ENCODE measurements at places on chromosomes 16 and 17.

DNA sequence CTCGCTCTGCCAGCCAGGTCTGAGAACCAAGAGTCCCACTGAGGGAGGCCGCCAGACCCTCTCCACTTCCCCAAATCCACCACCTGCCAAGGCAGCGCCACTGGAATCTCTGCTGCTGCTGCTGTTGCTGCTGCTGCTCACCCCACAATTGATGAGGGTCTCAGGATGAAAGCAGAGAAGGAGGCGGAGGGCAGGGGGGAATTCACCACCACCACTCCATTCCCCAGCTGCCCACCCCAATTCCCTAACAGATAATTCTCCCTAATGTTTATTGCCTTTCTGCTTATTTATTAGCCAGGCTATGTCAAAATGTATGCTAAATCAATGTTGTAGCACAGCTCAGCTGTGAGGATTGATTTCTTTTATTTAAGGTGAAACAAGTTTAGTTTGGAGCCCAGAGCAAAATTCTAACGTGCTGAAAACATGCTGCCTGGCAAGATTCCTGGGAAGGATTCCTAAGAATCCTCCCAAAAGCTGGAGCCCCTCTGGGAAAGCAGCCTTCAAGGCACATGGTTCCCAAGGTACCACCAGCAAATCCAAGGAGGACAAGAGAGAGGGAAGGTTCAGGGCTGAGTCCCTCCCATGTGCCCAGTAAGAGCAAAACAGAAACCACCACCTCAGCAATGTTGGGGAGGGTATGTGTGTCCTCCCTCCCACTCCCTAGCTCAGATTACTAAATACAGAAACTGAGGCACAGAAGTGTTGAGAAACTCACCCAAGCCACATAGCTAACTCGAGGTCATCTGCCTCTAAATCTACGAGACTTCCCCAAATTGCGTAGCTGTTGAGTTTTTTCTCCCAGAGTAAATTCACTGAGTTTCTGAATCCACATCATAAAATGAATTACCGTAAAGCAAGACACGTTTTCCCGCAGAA is 12.2 kb upstream of the CDH5 start:
- DNase-seq = no peak
- H3K36me3 ChIP-seq = no peaks in the 10 kb centered on the region
- H3K4me1 ChIP-seq = peaks cover 3% of the 10 kb centered on the region
- H3K27me3 ChIP-seq = peaks cover 74% of the 10 kb centered on the region
- no peak overlapping the region for H3K4me3 ChIP-seq
- H3K27ac ChIP-seq = no peak overlapping the region

- DNase-seq = no peak
- peaks cover 63% of the 10 kb centered on the region for H3K4me1 ChIP-seq
- H3K27me3 ChIP-seq = no peaks in the 10 kb centered on the region
- no peak overlapping the region for H3K27ac ChIP-seq
- H3K36me3 ChIP-seq = peaks cover 62% of the 10 kb centered on the region
Observed at GRCh38 chr17:66552371-66552770, 250.0 kb downstream of the PRKCA start.

DNA sequence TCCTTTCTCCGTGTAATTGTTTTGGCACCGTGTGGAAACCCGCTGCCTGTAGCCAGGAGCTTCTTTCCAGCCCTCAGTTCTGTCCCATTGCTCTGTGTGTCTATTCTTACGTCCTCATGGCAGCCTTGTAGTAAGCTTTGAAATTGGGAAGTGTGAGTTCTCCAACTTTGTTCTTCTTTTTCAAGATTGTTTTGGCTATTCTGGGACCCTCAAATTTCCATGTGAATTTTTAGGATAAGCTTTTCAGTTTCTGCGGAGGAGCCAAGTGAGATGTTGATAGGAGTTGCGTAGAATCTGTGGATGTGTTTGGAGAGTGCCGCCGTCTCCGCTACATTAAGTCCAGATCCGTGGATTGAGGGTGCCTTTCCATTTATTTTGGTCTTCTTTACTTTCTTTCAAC is 15.2 kb downstream of the CHMP6 start:
- no peaks in the 10 kb centered on the region for H3K36me3 ChIP-seq
- H3K4me1 ChIP-seq = peaks cover 18% of the 10 kb centered on the region
- no peak for DNase-seq
- H3K4me3 ChIP-seq = no peak overlapping the region
- peaks cover 35% of the 10 kb centered on the region for H3K27me3 ChIP-seq
- H3K27ac ChIP-seq = no peak overlapping the region

DNA sequence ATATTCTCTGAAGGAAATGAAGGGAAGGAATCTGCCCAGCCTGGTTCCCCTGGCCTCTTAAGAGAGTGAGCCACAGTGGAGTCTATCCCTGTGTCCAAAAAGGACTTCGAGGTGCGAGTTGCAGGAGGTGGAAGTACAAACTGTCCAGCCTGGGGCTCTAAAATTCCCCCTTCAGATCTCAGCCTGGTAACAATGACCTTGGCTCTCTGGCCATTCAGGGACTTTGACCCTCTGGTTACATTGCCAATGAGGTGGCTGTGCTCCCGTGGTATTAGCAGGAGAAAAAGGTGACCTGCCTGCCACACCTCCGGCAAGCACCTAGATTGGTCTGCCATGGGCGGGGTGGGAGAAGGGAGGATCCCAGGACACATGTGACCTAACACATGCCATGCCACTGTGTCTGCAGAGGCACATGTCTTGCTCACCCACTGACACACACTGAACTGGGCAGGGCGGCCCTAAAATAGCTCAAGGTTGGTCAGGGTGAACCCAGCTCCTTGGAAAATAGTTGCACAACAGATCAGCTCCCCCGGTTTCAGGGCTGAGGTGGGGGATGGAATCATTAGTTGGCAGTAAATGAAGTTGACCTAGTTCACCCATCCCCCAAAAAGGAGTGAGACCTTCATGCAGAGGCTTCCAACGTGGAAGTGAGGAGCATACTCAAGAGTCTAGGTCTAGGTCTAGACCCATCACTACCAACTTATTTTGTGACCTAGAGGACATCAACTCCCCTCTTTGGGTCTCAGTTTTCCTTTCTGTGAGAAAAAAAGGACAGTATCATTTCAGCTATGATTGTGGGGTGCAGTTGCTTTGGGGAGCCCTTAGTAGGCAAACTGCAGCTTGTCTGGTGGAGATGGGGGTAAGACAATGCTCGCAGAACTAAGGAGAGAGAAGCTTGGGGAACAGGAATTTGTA is 2.2 kb downstream of the NR1D1 start:
- peak overlapping the region; percentile 95 for H3K27ac ChIP-seq
- H3K36me3 ChIP-seq = peaks cover 67% of the 10 kb centered on the region
- no peaks in the 10 kb centered on the region for H3K27me3 ChIP-seq
- DNase-seq = no peak
- peak overlapping the region; percentile 89 for H3K4me3 ChIP-seq
- H3K4me1 ChIP-seq = peaks cover 88% of the 10 kb centered on the region

- H3K4me1 ChIP-seq = peaks cover 56% of the 10 kb centered on the region
- H3K27me3 ChIP-seq = no peaks in the 10 kb centered on the region
- peaks cover 2% of the 10 kb centered on the region for H3K36me3 ChIP-seq
- peak; percentile 86 for DNase-seq
Observed at GRCh38 chr16:31868691-31869167, 4.9 kb upstream of the ZNF267 start.

GRCh38 chr16:62036802-62037135 is 531 bp upstream of the CDH8 start:
- peaks cover 36% of the 10 kb centered on the region for H3K27me3 ChIP-seq
- no peaks in the 10 kb centered on the region for H3K36me3 ChIP-seq

- no peaks in the 10 kb centered on the region for H3K4me1 ChIP-seq
- H3K27me3 ChIP-seq = peaks cover 20% of the 10 kb centered on the region
- no peak overlapping the region for H3K4me3 ChIP-seq
- H3K27ac ChIP-seq = no peak overlapping the region
Observed at GRCh38 chr17:9612006-9612405, 33.3 kb upstream of the USP43 start.

DNA sequence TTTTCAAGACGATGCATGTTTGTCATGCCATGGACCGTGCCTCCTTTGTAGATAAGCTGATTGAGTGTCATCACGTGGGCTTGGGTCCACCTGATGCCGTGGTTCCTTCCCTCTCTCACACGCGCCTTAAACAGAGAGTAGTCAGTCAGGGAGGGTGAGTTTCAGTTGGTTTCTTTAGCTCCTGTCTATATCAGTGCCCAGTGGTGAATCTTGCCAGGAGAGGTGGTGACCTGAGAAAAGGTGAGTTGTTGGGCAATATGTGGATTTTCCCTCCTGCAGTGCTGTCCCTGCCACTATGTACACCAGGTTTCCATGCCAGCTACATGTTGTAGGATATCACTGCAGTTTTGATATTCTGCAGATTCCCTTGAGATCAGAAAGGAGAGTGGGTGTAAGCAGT is 129.7 kb downstream of the LAT start:
- H3K36me3 ChIP-seq = peaks cover 89% of the 10 kb centered on the region
- peak overlapping the region; percentile 96 for H3K27ac ChIP-seq
- no peak for DNase-seq
- peaks cover 77% of the 10 kb centered on the region for H3K4me1 ChIP-seq
- no peaks in the 10 kb centered on the region for H3K27me3 ChIP-seq

DNA sequence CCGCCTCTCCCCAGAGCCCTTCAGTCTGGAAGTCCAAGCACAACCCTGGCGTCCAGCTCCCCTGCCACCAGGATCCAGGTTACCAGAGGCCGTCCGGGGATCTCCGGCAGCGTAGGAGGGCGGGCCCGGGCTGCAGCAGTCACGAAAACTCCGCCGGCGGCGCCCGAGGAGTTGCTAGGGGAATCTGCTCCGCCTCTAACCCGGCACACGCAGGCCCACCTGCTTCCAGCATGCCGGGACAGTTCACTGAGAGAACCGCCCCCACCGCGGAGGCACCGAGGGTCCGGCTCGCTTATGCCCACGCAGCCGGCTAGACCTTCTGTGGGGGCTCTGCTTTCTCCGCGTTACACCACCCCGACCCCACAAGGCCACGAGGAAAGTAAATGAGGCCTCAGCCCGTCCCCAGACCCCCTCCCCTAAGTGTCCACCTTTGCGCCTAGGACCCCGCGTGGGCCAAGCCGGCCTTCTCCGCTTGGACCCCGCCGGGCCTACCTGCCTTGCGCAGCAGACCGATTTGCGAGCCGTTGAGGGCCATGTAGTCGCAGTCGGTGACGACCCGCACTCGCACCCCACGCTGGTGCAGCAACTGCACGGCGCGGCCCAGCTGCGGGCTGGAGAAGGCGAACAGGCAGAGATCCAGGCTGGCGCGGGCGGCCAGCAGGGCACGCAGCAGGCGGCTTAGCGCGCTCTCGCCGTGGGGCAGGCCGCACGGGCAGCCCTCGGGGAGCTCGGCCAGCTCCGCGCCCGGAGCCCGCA is 587 bp downstream of the PLD6 start:
- H3K4me3 ChIP-seq = peak overlapping the region; percentile 91
- peaks cover 37% of the 10 kb centered on the region for H3K4me1 ChIP-seq
- DNase-seq = peak; percentile 80
- no peaks in the 10 kb centered on the region for H3K27me3 ChIP-seq
- peaks cover 51% of the 10 kb centered on the region for H3K36me3 ChIP-seq

DNA sequence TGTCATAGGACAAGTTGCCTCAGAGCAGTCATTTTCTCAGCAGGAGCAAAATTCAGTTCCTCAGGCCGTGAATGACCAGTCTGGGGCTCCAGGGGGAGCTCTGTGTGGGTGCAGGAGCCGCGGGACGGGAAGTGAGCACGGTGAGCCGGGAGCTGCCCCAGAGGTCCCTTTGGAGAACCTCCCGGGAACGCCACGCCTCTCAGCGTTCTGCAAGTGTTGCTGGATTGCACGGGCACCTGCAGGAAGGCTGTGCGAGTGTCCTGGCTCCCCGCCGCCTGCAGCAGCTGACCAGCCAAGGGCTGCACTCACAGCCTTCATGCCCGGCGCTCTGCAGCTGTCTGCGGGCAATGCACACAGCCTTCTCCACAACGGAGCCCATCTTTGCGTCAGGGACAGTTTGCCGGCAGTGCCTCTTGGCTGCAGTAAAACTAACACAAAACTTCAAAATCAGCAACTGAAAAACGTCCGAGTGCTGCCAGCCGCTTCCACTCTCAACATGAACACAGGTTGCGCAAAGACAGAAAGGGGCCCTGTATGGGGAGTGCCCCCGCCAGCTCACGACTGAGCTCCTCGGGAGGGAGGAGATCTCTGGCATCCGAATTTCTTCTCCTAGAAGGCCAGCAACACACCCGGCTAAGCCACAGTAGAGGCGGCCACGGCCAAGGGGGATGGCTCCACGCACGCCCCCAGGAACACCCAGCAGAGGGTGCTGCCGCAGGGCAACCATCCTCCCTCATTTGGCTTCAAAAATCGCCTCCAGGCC is 16.0 kb downstream of the NDUFAF8 start:
- H3K4me3 ChIP-seq = no peak overlapping the region
- no peak for DNase-seq
- H3K4me1 ChIP-seq = peaks cover 3% of the 10 kb centered on the region

DNA sequence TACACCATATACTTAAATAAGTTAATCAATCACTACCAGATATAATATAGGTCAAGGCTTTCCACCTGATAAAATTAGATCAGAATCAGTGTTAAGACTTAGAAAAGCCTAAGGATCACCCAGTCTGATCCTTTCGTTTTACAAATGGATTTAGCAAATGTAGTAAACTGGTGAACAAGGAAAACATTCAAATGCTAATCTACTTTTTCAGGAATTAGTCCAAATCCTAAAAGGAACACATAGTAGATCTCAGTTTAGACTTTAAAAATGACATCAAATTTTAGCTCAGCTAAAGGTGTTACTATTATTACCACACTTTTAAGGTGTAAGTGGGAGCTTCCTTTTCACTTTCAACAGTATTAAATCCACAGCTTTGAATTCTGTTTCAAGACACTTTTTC is 12.0 kb downstream of the PHLPP2 start:
- H3K27me3 ChIP-seq = no peaks in the 10 kb centered on the region
- no peak overlapping the region for H3K4me3 ChIP-seq
- H3K27ac ChIP-seq = no peak overlapping the region
- H3K36me3 ChIP-seq = peaks cover 36% of the 10 kb centered on the region

GRCh38 chr17:37292429-37293139 is 83.2 kb upstream of the C17orf78 start:
- no peak overlapping the region for H3K4me3 ChIP-seq
- no peak overlapping the region for H3K27ac ChIP-seq
- no peak for DNase-seq
- peaks cover 25% of the 10 kb centered on the region for H3K36me3 ChIP-seq
- H3K4me1 ChIP-seq = peaks cover 1% of the 10 kb centered on the region

- DNase-seq = no peak
- peaks cover 85% of the 10 kb centered on the region for H3K36me3 ChIP-seq
- peak overlapping the region; percentile 95 for H3K4me3 ChIP-seq
- no peaks in the 10 kb centered on the region for H3K27me3 ChIP-seq
Observed at GRCh38 chr17:18187821-18188761, 4.5 kb downstream of the ALKBH5 start.

Measured in activated T-cell treated with anti-CD3 and anti-CD28 coated beads, Interleukin-2, amount 50 U/mL, for 24 hours (primary cell).